ENCODE measurements at places on chromosomes 6 and 20.

DNA sequence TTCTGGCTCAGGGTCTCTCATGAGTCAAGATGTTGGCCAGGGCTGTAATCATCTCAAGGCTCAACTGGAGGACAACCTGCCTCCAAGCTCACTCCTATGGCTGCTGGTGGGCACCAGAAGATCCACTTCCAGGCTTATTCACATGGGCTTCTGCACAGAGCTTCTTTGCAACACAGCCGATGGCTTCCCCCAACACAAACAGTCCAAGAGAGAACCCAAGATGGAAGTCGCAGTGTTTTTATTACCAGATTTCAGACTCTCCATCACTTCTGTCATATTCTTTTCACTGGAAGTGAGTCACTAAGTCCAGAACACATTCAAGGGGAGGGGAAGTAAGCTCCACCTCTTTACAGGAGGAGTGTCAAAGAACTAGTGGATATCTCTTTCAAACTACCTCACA is 75.5 kb downstream of the CD164 start:
- DNase-seq, result no peak

DNA sequence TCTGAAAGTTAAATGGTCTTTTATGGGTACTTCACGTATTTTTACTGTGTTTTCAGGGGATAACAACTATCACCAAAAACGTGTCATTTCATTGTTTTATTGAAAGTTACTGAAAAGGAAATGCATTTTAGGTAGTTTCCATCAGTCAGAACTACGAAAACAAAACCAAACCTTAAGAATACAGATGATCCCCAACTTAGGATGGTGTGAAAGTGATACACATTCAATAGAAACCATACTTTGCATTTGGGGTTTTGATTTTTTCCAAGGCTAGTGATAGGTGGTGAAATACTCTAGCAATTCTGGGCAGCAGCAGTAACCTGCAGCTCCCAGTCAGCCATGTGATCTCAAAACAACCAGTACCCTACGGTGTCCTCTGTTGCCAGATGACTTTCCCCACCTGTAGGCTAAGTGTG is 25.9 kb upstream of the EFHC1 start:
- DNase-seq, result no peak

- no peak for DNase-seq
Measured at GRCh38 chr20:36989797-36990196, 38.3 kb upstream of the SAMHD1 start.

DNA sequence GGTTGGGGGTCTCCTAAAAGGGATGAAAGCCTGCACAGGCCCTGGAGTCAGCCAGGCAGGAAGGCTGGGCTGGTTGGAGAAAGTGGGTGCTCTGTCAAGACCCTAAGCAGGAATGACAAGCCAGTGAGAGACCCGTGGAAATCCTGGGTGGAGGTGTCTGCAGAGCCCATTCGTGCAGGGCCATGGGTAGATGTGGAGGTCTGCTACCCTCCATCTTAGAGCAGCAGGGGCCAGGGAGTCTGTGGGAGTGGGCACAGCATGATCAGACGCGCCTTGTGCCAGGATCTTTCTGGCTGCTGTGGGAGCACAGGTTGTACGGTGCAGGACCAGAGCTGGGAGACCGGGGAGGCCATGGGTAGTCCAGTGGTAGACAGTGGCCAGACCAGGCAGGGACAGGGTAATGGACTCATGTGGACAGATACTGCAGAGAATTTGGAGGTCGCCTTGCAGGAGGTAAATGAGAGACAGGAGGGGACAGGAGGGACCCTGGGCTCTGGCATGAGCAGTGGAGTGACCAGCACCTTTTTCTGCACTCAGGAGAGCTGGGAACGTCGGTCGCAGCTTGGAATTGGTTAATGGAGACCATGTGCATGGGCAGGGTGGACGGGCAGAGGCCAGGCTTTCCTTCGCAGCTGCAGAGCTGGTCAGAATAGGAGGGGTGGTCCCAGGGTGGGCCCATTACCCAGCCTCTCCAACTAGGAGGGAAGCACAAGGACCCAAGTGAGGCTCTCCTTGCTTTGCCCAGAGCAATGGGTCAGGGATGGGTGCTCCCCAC is 203.5 kb upstream of the PMEPA1 start:
- no peak for DNase-seq

DNA sequence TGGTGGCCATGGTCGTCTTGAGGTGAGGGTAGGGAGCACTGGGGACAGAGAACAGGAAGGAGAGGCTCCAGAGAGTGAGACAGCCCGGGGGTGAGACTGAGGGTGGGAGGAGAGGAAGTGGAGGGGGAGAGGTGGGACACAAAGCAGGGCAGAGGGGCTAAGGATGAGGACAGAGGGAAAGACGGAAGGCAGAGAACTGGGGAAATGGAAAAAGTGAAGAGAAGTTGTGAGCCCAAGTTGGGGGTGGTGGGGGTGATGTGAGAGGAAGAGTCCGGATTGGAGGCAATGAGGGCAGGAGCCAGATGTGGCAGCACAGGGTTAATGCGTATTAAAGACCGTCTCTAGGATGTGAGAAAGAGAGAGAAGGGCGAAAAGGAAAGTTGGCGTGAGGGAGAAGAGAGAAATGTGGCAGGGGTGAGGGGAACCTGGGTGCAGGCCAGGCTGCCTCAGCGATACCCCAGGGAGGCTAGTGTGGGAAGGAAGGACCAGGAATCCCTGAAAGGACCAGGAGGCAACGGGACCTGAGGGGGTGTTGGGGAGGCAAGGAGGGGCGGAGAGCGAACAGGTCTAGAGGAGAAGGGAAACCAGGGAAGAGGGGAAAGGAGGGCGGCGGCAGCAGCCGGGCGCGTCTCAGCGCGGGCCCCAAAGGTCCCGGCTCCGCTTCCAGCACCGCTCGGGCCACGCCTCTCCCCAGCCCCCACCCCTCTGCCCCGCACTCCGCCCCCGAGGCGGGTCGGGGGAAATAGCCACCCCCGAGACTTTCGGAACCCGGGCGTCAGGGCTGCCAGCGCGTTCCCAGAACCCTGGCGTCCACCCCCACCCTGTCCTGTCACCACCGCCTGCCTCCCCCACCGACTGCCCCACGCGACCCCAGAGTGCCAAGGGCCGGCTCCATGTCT is at the start of gene PPP1R18:
Gene PPP1R18, minus strand, starts transcription at position 637 of the 899 bp plus-strand sequence. Its CDS starts 627 bp downstream, at position 10.
- peak; percentile 72 for DNase-seq

DNA sequence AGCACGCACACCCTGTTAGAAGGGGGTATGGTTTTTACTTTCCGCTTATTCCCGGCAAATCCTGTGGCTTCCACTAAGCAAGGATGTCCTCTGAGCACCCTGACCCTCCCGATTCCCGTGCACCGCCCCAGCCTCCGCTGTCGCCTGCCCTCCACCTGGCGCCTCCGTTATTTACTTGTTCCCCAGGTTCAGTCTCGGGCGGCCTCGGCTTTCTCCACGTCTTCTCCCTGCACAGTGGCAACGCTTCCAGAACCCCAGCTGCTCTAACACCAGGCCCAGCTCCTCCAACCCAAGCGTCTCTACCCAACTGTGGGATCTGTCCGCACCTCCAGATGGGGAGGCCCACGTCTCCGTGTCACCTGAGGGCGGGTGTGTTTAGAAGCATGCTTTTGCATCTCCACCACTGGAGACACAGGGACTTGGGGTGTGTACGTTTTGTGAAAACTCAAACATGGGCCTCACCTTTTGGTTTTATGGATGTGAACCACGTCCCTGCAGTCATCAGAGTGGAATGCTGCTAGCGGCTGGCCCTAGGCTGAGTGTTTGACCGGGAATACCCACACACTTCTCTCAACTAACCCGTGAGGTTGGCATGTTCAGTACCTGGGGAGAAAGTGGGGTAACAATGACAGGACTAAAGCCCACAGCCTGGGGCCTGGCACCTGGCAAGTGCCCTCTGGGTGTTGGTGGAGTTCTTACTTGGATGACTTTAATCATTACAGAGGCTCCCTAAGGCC is 79.9 kb downstream of the THBS2 start:
- no peak for DNase-seq

DNA sequence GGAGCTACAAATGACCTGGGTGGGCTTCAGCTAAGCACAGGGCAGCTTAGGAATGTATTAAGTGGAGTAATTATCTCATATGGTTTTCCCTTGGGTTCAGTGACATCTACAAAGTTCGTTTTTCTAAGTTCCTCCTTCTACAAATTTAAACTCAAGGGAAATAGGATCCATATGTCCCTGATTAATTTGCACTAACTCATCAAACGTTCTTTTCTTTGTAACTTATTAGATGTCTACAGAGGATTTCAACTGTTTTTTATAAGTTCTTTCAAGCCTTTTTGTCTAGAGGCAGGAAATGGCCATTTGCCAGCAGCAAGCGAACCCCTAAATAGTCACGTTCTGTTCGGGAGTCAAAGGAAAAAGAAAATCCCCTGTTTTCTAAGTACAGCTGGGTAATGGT is 1060.3 kb downstream of the KIF16B start:
- DNase-seq, result no peak

GRCh38 chr6:109672839-109673238 is 18.2 kb downstream of the AK9 start:
- no peak for DNase-seq

- no peak for DNase-seq
Measured at GRCh38 chr6:170178561-170179477, 112.1 kb downstream of the DLL1 start.

DNA sequence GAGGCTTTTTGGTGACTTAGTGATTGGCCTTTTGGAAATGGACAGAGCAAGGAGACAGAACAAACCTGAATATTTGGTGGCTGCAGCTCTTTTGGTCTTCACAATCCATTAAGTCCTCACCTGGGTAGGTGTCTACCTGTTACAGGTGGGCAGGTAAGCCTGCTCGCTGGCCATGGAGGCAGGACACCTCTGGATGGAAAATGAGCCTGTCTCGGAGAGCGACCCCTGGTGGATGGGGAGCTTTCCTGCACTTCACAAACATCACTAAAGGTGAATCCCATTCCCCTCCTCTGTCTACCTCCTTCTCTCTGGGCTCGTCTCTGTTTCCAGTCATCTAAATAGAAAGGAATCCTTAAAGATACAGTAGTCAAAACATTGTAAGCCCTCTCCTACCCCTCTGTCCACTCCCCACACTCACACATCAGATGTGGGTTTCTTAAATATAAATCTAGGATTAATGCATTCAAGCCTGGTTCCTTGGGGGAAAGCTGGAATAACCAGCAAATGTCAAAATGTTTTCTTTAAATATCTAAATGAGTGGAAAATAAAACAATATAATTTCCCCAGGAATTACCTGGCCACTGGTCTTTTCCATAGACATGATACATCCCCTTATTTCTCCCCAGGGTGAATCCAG is 304.9 kb downstream of the CDH26 start:
- DNase-seq, result peak; percentile 17

DNA sequence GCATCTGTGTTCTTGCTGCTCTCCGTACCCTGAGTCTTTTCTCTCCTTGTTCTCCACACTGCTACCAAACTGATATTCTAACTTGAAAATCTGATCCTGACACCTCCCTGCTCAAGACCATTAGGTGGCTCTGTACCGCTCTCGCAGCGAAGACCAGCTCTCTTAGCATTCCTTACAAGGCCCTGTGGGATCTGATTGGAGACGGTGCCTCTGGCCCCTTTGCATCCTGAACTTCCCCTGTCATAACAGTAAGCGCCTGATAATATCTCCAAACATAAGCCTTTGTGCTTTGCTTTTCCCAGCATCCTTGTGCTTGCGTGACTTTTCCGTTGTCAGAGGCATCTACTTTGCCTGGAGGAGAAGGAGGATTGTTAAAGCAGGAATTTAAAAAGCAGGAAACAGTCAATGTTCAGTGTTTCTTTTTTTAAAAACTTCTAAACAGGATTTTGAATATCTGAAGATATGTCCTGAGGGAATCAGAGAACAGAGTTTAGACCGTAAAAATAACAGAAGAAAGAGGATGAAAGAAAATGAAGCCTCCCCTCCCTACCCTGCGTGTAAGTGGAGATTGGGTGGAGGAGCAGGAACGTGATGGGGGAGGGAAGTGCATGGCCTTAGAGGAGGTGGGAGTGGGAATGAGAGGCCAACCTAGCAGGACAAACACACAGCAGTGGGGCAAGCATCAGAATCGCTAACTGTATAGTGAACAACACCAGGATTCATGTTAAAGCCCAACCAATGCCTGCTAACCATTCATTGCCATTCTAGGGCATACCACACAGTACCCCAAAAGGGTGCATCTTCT is 89.2 kb upstream of the STMND1 start:
- DNase-seq, result no peak

- DNase-seq, result no peak
Measured at GRCh38 chr20:3814928-3815495, 5.3 kb upstream of the AP5S1 start.

DNA sequence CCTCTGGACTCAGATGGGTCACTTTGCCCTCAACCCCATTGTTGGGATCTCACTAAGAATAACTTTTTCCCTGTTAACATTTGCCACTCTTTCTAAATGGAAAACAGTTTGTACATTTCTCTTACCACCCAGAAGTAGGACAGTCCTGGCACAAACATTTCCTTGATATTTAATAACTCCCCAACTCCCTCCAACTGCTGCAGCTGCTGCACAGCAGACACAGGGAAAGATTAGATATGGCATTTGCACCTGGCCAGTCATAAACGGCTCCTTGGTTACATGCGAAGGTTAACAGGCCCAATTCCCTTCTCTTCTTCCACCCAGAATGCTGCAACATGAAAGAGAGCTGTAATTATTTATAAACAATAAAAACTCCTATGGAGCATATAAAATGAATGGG is 55.9 kb upstream of the SOX4 start:
- DNase-seq, result no peak

GRCh38 chr6:13229205-13230085 is 98.9 kb downstream of the TBC1D7 start:
- DNase-seq, result peak; percentile 4

DNA sequence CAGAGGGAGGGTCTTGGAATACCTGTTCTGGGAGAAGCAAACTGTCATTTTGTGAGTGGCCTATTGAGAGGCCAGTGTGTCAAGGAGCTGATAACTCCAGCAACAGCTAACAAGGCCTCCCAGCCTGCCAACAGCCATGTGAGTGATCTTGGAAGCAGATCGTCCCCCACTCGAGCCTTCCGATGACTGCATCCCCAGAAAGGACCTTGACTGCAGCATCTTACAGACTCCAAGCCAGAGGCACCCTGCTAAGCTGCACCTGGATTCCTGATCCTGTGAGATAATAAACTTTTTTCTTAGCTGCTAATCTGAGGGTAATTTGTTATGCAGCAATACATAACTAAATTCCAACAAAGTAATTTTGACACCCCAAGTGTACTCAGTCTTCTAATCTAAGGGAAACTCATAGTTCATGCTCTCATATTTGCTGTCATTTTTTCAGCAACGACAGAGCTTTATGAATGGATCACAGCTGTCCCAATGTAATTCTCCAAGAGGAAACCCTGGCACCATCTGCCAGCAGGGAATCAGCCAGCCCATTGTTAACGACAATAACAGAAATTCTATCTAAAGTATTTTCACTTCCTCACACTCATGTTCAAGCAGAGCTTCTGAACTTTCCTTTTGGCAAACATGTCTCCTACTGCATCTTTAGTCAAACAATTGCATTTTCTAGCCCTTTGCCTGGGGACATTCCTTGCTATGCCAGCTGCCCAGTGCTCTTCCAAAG is 470.2 kb upstream of the BTBD3 start:
- DNase-seq, result no peak

GRCh38 chr6:132209351-132209750 is 191.9 kb downstream of the MOXD1 start:
- no peak for DNase-seq

- DNase-seq, result no peak
Measured at GRCh38 chr6:23559587-23560343, 566.2 kb upstream of the NRSN1 start.

All from effector memory CD4-positive, alpha-beta T cell (primary cell).